Thymus (tissue), 14 donors: ENCODE measurements at places on chromosomes 3 and 15.

GRCh38 chr15:90705212-90705611 lies 11.9 kb upstream of the BLM start:
- no peaks in the 10 kb centered on the region for H3K36me3 ChIP-seq
- H3K4me3 ChIP-seq: no peak overlapping the region
- no peak overlapping the region for H3K27ac ChIP-seq

GRCh38 chr15:79526376-79526775 lies 94.2 kb downstream of the MINAR1 start:
- DNase-seq: no peak
- H3K27me3 ChIP-seq: no peaks in the 10 kb centered on the region
- no peak overlapping the region for H3K4me3 ChIP-seq
- H3K4me1 ChIP-seq: no peaks in the 10 kb centered on the region
- H3K27ac ChIP-seq: no peak overlapping the region
- H3K36me3 ChIP-seq: no peaks in the 10 kb centered on the region

- H3K4me3 ChIP-seq: no peak overlapping the region
- H3K36me3 ChIP-seq: no peaks in the 10 kb centered on the region
- H3K27me3 ChIP-seq: no peaks in the 10 kb centered on the region
- no peak for DNase-seq
These were observed 230.2 kb upstream of the ARRDC4 start for GRCh38 chr15:97730315-97730714.

GRCh38 chr3:128447561-128448013 lies 19.1 kb downstream of the DNAJB8 start:
- H3K27ac ChIP-seq: no peak overlapping the region
- H3K36me3 ChIP-seq: no peaks in the 10 kb centered on the region
- H3K4me1 ChIP-seq: no peaks in the 10 kb centered on the region
- H3K27me3 ChIP-seq: no peaks in the 10 kb centered on the region
- no peak for DNase-seq

DNA sequence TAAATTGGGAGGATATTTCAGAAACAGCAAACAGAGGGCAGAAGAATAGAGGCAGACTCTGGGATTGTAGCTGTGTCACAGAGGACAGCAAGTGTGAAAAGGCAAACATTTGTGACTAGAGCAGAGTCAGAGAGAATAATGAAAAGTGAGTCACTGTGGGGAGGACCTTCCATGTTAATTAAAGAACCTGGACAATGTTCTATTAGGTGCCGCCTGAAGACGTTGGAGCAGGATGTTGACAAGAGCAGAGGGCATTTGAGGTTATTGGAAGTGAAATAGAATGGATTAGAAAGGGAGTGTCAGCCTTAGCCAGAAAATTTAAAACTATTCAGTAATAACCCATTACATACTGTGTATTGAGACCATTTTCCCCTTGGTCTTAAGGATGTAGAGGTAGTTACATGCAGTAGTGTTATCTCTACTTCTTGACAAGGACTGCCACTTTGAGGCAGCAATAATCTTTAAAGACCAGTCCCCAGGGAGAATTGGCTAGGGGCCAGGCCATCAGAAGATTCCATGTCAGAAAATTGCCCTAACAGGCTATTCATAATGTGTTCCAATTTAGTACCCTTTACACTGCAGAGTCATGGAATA lies 5.8 kb downstream of the ACKR2 start:
- no peak overlapping the region for H3K4me3 ChIP-seq
- no peak overlapping the region for H3K27ac ChIP-seq
- no peaks in the 10 kb centered on the region for H3K36me3 ChIP-seq
- no peaks in the 10 kb centered on the region for H3K27me3 ChIP-seq

- H3K27ac ChIP-seq: peak overlapping the region; percentile 84
- H3K36me3 ChIP-seq: no peaks in the 10 kb centered on the region
- peaks cover 18% of the 10 kb centered on the region for H3K4me1 ChIP-seq
- peak; percentile 30 for DNase-seq
- no peak overlapping the region for H3K4me3 ChIP-seq
- H3K27me3 ChIP-seq: no peaks in the 10 kb centered on the region
These were observed 60.9 kb downstream of the MSL2 start for GRCh38 chr3:136135039-136135802.

- no peak overlapping the region for H3K4me3 ChIP-seq
- no peak overlapping the region for H3K27ac ChIP-seq
- no peaks in the 10 kb centered on the region for H3K4me1 ChIP-seq
- H3K36me3 ChIP-seq: no peaks in the 10 kb centered on the region
These were observed 18.1 kb downstream of the MCF2L2 start for GRCh38 chr3:183410280-183410679.

DNA sequence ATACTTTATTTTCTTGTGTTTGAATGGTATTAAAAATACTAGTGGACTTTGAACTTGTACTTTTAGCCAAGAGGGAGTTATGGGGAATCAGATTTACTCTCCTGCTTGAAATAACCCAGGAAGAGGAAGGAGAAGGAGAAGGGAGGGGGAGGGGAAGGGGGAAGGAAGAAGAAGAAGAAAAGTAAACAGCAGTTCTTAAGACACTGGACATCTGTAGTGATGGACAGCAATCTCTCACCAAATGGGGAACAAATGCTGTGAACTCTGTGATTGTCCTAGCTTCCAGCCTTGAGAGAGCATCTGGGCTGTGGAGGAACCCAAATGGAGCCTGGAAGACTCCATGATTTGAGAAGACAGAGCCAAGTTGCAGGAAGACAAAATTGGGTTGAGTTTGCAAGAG lies 52.0 kb downstream of the VPS8 start:
- H3K27me3 ChIP-seq: no peaks in the 10 kb centered on the region
- H3K4me1 ChIP-seq: no peaks in the 10 kb centered on the region
- peaks cover 35% of the 10 kb centered on the region for H3K36me3 ChIP-seq
- H3K27ac ChIP-seq: no peak overlapping the region
- no peak for DNase-seq
- H3K4me3 ChIP-seq: no peak overlapping the region

GRCh38 chr3:33750211-33750548 lies 32.1 kb upstream of the CLASP2 start:
- no peak overlapping the region for H3K4me3 ChIP-seq
- no peak for DNase-seq
- H3K36me3 ChIP-seq: no peaks in the 10 kb centered on the region

DNA sequence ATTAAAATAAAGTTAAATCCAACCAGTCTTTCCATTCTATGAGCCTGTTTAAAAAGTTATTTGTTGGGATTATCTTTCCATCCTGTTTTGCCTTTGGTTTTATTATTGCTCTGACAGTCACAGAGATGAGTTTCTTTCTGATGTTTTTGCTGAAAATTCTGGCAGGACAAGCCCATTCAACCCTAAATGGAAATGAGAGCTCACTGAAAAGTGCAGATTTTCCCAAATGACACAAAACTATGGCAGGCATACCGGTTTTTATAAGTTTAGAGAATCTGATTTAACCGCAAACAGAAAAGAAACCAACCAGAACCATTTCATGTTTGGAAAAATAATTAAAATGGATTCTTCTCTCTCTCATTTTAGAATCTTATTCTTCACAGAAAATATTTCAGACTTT lies 238.1 kb upstream of the SGO1 start:
- H3K4me1 ChIP-seq: no peaks in the 10 kb centered on the region
- H3K27ac ChIP-seq: no peak overlapping the region
- H3K4me3 ChIP-seq: no peak overlapping the region
- no peak for DNase-seq
